ENCODE measurements at places on chromosomes 2 and 18.

DNA sequence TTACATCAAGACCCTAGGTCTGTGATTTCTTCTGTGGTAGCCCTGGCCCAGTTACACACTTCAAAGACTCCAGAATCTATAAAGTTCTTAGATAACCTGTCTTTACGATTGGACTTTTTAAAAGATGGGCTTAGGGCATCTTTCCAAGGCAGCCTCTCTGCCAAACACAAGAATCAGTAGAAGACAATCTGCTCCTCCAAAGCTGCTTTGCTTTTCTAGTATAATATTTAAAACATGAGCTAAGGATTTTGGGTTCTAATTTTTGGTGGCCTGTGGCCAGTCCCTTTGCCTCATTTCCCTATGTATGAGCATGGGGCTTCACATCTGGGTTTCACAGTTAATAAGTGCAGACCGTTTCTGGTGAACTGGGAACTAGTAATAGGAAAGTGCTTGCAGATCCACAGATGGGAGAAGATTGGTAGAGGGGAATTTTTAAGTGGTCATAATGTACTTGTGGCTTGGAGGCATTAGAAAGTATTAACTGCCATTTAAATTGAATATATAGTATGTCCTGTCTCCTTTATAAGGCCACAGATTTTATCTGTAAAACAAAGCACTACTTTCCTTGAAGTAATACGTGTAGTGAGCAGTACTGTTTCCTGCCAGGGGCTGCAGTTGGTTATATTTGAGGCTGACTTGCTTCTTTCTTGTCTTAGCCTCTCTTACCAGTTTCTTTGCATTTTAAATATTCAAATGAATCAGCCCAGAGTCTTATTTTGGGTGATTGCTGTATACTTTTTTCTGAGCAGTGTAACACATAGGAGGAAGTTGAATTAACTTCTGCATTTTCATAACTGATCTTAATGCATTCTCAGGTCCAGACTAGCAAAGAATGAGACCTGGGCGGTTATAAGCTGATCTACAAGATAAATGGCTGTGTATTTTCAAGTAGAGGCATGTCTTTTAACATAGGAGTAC lies 1.5 kb downstream of the ARPC2 start:
- DNase-seq = no peak

GRCh38 chr2:215503381-215503780 lies 67.5 kb upstream of the FN1 start:
- DNase-seq = no peak

DNA sequence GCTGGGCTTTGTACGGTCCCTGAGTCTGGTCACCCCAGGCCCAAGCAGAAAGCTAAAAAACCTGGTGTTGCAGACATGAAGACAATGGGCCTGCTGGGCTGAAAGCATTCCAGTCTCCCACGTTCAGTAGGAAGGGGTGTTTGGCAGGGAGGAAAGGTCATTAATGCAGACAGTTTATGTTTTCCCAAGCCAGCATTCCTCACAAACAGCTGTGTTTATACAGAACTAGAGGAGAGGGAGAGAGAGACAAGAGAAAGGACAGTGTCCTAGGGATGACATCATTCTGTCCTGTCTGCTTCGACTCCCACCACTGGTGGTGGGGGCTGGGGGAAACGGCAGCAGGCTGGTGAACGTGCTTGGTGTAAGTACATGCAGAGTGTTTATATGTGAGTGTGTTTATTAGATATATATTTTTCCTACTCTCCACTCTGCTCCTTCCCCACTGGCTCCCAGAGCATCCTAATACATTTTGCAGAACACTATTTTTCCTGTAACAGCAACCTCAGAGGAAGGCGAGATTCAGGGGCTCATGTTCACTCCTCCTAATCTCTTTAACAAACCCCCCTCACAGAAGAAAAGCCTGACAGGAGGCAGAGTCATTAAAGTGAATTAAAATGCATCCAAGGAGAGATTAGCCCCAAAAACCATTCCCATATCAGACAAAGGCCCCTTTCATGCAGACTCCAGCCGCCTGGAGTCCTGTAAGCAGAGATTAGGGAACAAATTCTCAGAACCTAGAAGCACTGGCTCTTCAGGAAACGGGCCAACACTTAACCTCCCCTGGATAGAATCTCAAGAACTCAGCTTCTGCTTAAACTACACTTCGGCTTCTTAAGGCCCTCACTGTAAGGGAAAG lies 380.4 kb downstream of the TNS1 start:
- DNase-seq = no peak

DNA sequence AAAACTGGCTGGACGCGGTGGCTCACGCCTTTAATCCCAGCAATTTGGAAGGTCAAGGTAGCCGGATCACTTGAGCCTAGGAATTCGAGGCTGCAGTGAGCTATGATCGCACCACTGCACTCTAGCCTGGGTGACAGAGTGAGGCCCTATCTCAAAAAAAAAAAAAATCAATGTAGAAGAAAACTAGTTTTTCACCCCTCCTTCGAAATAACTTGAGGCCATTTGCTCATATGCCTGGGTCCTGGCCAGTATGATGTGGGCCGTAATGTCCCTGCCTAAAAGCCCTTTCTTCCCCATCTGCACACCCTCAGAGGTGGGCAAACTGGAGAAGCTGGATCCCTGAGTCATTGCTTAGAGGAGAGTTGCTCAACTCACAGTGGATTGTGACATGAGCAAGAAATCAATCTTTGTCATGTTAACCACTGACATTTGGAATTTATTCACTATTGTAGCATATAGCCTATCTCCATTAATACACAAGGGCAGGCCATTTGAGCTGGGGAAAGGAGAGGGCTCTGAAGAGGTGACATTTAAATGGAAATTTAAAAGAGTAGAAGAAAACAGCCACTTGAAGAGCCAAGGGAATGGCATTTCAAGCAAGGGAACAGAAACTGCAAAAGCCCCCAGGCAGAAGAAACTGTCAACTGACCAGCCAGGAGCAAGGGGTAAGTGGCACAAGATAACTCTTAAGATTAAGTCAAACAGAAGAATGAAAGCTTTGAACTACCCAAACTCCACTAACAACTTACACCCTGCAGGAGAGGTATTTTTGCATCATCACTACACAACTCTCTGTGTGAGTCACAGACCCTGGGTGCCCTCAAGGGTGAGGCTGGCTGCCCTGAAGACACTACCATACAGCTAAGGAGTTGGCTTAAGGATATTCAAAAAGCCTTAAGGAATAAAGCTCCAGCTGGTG lies 7.6 kb upstream of the METTL21A start:
- DNase-seq = no peak

DNA sequence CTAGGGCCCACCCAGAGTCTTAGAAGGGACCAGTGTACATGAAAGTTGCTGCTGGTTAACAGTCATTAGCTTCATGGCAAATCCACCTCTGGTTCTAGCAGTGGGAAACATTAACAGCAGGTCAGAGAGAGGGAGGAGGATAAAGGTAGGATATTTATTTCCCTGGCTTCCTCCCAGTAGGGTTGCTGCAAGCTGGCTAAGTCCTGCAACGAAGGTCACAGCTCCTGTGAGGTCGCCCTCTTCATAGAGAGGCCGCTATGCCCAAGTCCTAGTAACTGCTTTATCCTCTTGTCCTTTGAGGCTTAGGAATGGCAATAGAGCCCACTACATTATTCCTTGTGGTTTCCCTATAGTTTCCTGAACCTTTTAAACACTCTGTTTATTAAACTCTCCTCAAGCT lies 84.0 kb upstream of the ACSL3 start:
- DNase-seq = no peak

DNA sequence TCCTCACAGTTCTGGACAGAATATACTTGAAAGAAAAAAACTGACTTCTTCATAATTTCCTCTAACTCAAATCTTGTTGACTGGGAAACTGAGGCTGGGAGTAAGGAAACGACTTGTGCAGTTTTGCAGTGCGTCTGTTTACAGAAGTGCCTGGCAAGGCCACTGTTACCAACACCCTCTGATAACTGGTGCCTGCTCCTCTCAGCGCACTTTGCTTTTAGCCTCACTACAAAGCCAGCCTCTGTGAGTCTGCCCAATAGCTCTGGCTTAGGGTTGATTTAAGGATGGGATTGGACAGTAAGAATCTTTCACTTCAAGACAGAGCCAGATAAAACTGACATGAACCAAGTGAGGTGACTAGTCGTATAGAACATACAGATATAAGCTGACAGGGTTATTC lies 410.8 kb downstream of the PTPRM start:
- DNase-seq = no peak

- DNase-seq = no peak
These were observed 20.1 kb upstream of the NEB start for GRCh38 chr2:151754253-151754897.

GRCh38 chr2:37857575-37858399 lies 67.3 kb upstream of the RMDN2 start:
- DNase-seq = no peak

DNA sequence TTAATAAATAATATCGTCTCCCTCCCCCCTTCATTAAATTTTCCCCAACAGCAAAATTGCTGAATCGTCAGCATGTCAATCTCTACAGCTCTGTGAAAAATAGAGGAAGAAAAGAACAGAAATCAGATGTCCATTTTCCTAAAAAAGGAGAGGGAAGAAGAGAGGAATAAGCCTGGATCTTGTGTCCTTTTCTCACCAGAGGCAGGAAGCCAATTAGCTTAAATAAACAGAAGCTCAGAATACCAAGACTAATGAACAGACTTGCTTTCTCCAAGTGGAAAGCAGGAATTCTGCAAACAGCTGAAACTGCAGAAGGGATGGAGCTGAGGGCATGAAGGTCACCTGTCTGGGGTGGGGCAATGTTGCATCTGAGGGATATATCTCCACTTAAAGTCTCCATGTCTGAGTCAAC lies 265.7 kb downstream of the CCDC85A start:
- no peak for DNase-seq

- DNase-seq = peak; percentile 36
These were observed 928 bp upstream of the FOSL2 start for GRCh38 chr2:28391564-28392296.
